ENCODE measurements at places on chromosomes 11 and 22. TPM values are rescaled to one million over a fixed set of nuclear protein-coding genes. Genes with fewer than 3 reads are reported as not detected.

GRCh38 chr22:23282089-23282501 lies 101.8 kb downstream of the BCR start:
- DNase-seq: no peak

NAALAD2 gene
- not detected for total RNA-seq

GRCh38 chr11:85710917-85711316 lies 24.9 kb upstream of the CCDC89 start:
- DNase-seq: no peak

- no peak for DNase-seq
Measured at GRCh38 chr11:76916712-76917111, 56.0 kb downstream of the ACER3 start.

DNA sequence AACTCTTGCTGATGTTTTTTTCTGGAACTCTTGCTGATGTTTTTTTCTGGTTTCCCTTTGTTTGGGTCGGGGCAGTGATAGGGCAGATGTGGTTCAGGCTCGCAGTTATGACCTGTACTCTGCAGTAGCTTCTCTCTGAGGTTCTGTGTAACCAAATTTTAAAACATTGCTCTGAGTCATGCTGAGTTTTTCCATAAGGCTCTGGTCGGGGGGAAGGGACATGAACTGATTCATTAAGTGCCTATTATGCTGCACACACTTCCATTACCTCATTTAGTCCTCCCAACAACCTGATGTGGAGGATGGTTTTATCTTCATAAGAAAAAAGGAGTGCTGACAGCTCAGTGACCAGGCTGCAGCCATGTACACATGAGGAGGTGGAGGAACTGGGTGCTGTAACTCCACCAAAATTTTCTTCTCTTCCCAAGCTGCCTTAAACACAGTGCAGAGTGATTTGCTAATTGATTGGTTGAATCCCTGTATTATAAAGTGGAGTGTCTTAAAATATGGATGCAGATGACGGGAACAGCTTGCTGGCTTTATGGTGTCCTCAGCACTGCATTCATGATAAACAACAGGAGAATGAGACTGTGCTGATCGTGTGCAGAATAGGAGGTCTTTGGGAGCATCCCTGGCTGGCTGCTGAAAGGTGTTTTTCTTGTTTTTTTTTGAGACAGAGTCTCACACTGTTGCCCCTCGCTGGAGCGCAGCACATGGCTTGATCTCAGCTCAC lies 19.1 kb downstream of the TNRC6B start:
- no peak for DNase-seq

DNA sequence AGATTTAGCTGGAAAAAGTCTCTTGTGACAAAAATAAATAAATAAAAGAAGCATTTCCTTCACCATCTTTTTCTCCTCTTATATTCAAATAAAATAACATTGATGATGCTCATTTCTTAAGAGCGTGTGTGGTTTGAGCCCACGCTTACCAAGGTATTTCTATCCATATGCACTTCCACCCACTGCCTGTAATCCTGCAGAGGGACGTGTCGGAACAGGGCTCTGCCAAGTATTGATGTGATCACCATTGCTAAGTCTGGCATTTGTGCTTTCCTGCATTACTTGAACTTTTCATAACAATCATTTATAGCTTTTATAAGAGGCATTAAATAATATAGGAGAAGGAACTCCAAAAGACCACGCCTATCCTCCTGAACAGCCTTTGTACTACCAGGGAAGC lies 107.6 kb downstream of the SHANK2 start:
- no peak for DNase-seq

C1QTNF4 gene
- total RNA-seq: not detected

DNA sequence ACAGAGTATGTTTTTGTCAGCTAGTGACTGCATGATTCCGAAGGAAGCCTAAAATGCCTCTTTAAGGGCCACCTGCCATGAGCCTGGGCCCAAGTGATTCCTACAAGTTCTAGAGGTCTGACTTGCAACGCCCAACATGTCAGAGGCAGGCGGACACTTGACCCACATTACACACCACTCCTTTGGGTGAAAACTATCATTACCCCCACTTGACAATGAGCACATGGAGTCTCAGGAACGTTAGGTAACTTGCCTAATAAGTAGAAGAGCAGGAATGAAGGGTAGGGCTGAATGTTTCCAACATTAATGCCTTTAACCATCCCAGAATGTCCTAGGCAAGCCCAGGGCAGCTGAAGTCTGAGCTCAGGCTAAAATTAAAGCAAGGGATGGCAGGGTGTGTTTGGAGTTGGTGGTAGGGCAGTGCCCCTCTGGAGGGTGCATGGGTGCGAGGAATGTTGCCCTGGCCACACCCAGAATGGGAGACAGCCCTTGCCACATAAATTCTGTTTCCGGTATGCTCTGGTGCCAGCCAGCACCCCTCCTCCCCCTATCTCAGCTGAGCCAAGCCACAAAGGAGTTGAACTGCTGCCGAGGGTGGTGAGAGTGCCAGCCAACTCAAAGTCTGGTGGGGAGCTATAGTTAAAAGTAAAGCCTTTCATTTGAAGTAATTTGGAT lies 2.5 kb downstream of the PLAAT2 start:
- DNase-seq: no peak

GRCh38 chr11:63489879-63490278 lies 1.1 kb downstream of the PLAAT5 start:
- no peak for DNase-seq

- no peak for DNase-seq
Measured at GRCh38 chr11:16155448-16155847, 200.9 kb downstream of the SOX6 start.

GRCh38 chr11:75350743-75351540 lies 519 bp downstream of the ARRB1 start:
- DNase-seq: peak; percentile 60

OR2AG1 gene
- total RNA-seq: not detected

DNA sequence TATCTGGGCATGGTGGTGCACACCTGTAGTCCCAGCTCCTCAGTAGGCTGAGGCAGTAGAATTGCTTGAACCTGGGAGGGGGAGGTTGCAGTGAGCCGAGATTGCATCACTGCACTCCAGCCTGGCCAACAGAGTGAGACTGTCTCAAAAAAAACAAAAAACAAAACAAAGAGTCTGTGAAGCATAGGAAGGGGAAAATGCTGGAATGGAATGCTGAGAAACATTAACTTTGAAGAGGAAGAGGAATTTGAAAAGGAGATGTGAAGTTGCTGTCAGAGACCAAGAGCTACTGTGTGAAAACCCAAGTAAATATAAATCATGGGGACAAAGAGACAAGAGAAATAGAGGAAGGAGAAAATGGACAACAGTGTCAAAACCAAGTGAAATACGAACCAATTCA lies 455.1 kb upstream of the ARHGAP42 start:
- DNase-seq: no peak

- no peak for DNase-seq
Measured at GRCh38 chr11:117502015-117502778, 174.5 kb downstream of the CEP164 start.

- peak; percentile 90 for DNase-seq
Measured at GRCh38 chr22:35380537-35381423, at the start of gene HMOX1. Gene HMOX1 (plus strand): TSS chr22:35381096. CDS start chr22:35381174, 78 bp downstream.

DNA sequence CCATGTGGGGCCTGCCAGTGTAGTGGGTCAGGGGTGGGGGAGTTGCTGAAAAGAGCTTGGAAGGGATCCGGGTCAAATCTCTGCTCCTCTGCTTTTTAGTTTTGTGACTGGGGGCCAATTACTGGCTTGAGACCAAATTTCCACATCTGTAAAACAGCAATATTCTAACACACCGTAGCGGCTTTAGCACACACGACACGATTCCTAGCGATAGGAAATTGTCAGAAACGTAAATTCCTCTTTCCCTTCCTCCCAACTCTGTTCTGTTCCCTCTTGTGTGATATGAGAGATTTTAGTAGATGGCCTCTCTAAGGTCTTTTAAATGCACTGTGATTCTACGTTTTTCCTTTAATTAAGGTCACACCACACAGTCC lies 71.9 kb downstream of the MICAL2 start:
- DNase-seq: no peak

MB gene
- not detected for total RNA-seq

- DNase-seq: no peak
Measured at GRCh38 chr11:19102521-19102900, 14.5 kb upstream of the ZDHHC13 start.

SERPING1 gene
- total RNA-seq: not detected

DNA sequence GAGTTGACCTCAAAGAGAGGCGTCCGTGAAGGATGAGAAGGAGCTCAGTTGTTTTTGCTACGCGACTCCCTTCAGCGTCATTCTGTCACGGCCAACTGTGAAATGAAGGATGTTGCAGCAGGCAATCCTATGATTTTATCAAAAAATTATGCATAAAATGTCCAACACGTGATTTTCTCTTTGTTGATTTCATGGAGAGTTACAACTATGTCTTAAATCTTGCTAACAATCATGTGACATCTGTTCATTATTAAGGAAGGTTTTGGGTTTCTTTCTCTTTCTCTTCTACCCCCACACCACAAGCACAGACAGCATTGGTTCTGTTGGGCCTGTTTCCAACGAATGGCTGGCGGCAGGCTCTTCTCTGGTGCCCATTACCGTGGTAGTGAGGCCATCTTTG lies 3.7 kb downstream of the KRTAP5-4 start:
- no peak for DNase-seq

DNA sequence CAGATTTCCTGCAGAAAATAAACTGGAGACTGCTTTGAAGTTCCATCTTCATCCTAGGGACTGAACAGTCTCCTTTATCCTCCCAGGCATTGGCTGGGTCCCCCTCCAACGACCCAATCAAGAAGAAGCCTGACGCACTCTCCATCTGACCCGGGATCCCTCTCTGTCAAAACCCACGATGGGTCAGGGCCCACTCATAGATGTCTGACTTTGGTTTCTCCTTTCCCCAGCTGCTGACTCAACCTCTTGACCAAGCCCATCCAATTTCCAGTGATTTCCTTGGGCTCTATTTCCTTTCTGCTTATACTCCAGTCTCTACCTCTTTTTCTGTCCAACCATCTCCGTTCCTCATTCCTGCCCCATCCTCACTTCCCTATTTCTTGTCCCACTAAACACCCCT lies 189.7 kb downstream of the MIAT start:
- DNase-seq: no peak

GAS2L1 gene
- not detected for total RNA-seq

FOXRED2 gene
- 6.5 TPM for total RNA-seq
